ENCODE measurements at places on chromosomes 11 and 22. TPM values are rescaled to one million over a fixed set of nuclear protein-coding genes. Genes with fewer than 3 reads are reported as not detected.

The GLYAT gene
- polyA plus RNA-seq, result 1.6 TPM

- no peak for DNase-seq
- H3K27ac ChIP-seq, result no peak overlapping the region
- H3K36me3 ChIP-seq, result no peaks in the 10 kb centered on the region
- H3K4me1 ChIP-seq, result no peaks in the 10 kb centered on the region
- no peaks in the 10 kb centered on the region for H3K27me3 ChIP-seq
Observed at GRCh38 chr11:45341372-45341771, 55.2 kb upstream of the SYT13 start.

GRCh38 chr11:12161603-12162350, 51.4 kb downstream of the MICAL2 start:
- no peak overlapping the region for H3K4me3 ChIP-seq
- H3K4me1 ChIP-seq, result peaks cover 39% of the 10 kb centered on the region
- no peaks in the 10 kb centered on the region for H3K27me3 ChIP-seq
- H3K36me3 ChIP-seq, result no peaks in the 10 kb centered on the region

GRCh38 chr22:39405346-39406085, 5.9 kb downstream of the TAB1 start:
- H3K4me3 ChIP-seq, result no peak overlapping the region
- peaks cover 2% of the 10 kb centered on the region for H3K4me1 ChIP-seq
- DNase-seq, result no peak
- H3K27me3 ChIP-seq, result no peaks in the 10 kb centered on the region

DNA sequence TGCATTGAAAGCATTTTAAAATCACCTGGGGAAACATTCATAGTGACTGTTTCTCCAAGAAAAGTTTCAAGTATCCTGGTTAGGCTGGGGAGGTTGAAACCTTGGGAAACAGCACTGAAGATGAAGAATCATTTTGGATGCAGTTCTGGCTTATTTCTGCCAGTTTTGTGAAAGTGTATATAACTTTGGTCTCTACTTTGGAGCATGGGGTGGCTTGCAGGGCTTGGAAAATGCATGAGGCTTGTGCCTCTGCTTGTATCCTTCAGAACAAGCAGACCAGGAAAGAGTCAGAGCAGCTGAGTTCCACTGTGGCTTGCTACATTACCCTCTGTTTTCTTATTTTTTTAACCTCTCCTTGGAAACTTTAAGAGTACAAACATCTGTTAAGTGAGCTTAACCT, 19.5 kb downstream of the SLC5A12 start:
- no peak for DNase-seq
- H3K27me3 ChIP-seq, result no peaks in the 10 kb centered on the region
- peaks cover 3% of the 10 kb centered on the region for H3K4me1 ChIP-seq
- H3K27ac ChIP-seq, result no peak overlapping the region
- H3K36me3 ChIP-seq, result no peaks in the 10 kb centered on the region
- no peak overlapping the region for H3K4me3 ChIP-seq

All from hepatocyte (in vitro differentiated cells).